NCI-H146 (cell line): ENCODE measurements at places on chromosomes 16 and 17.
A peak's percentile ranks its signal among the peaks of the same experiment; 100 is the strongest.

GRCh38 chr16:89828199-89828869 is at the start of gene SPIRE2:
SPIRE2 (plus strand) TSS chr16:89828475; CDS start chr16:89828551, 76 bp downstream.
- DNase-seq, result peak; percentile 64

GRCh38 chr17:20206068-20206467 is 196.9 kb downstream of the SPECC1 start:
- no peak for DNase-seq

GRCh38 chr17:80959330-80960036 is 32.2 kb upstream of the CHMP6 start:
- no peak for DNase-seq

GRCh38 chr16:81445143-81445961 is 744 bp downstream of the CMIP start:
- peak; percentile 26 for DNase-seq

GRCh38 chr16:52077607-52078006 is 469.3 kb downstream of the TOX3 start:
- DNase-seq, result no peak

- no peak for DNase-seq
Measured at GRCh38 chr17:50196826-50197225, 4.6 kb downstream of the COL1A1 start.

GRCh38 chr17:64400642-64401041 is 10.0 kb upstream of the PECAM1 start:
- DNase-seq, result no peak

DNA sequence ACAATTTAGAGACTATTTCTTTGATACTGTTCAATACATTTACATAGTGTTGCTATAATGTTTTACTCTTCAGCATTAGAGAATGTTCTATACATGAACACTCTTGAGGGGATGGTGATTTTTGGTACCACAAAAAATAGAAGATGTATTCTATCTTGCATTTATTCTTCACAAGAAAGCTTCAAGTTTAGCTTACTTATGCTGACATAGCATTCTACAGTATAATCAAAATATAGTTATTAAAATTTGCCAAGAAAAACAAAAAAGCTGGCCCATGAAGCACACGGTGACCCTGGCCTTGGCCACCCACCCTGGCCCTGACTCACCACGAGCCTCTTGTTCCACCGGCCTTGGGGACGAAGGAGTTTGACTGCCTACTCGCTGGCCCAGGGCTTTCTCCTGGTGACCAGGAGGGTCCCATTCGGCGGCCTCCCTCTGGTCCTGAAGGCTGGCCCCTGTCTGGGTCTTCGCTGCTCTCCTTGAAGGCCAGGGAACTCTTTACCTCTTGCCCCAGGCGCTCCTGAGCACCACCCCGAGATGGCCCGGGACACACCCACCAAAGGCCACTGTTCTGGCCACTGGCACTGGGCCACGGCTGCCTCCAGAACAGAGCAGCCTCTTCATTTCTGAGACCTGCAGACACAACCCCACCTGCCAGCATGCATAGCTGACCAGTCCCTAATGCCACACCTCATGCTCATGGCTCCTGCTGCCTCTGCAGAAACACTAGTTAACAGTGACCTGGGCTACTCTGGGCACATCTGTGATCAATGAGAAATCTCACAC is 22.5 kb upstream of the ICAM2 start:
- no peak for DNase-seq

DNA sequence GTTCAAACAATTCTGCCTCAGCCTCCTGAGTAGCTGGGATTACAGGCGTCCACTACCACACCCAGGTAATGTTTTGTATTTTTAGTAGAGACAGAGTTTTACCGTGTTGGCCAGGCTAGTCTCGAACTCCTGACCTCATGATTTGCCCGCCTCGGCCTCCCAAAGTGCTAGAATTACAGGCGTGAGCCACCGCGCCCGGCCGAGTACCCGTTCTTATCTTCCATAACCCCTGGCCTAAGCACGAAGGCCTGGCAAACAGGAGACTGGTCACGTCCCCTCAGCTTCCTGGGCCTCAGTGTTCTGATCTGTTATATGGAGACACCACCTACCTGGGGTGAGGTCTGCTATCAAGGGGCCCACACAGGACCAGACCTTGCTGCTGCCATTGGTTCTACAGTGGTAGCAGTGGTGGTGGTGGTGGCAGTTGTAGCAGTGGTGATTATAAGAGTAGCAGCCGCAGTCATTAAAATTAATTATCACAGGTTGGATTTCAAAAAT is 1.3 kb downstream of the SLC5A10 start:
- no peak for DNase-seq

DNA sequence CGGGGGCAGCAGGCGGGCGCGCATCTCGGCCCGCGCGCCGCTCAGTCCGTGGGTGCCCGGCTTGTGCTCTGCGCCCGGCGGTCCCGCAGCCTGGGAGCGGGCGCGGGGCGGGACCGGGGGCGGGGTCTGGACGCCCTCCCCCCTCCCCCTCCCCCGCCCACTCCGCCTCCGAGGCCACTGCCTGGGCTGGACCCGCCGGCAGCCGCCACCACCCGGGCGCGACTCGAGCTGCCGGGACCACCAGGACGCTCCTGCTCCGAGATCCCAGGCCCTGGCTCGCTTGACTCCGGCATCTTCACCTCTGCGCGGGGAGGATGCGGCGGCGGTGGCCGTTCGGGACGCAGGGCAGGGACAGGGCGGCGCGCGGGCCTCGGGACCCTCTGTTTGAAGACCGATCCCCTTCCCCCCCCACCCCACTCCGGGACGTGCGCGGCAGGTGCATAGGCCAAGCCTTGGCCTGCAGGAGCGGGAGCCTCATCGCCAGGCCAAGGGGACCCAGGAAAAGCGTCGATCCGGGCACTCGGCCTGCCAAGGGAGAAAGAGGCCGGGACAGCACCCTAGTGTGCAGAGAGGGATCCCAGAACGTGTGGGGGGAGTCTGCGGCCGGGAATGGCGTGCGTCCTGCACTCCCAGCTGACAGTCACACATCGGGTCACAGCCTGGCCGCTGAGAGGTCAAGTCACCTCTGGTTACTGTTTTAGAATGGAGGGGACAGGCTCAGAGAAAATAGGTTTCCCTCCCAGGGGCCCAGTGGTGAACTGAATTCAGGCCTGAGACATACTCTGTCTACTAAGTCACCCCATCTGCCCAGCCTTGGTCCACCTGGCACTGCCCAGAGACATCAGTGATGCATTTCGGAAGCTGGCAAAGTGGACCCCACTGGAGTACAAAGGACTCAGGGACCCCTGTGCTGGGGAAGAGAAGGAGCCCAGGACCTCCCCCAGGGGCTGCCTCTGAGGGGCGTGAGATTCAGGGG is at the start of gene HS3ST6:
Gene HS3ST6 (minus strand): TSS at position 65 of the 976 bp plus-strand sequence. CDS start 92 bp downstream, outside the sequence.
- DNase-seq, result peak; percentile 54

- DNase-seq, result no peak
Measured at GRCh38 chr17:31593806-31594205, 202.3 kb downstream of the RAB11FIP4 start.

- DNase-seq, result peak; percentile 40
Measured at GRCh38 chr16:30786115-30786935, 680 bp downstream of the ZNF629 start.

DNA sequence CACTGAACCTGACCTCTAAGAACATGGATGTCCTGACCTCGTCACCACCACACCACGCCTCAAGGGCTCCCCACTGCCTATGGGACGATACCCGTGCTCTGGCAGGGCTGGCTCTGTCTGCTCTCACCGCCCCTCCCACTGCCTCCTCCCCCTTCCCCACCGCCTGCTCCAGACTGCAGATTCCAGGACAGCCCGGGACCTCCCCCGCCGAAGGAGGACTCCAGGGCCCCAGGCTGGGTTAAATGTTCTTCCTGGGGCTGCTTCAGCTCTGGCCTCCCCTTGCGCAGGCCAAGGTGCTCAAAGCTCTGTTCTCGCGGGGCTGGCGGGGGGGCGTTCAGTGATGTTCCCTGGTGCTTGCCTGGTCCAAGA is 3.1 kb downstream of the NPW start:
- DNase-seq, result peak; percentile 55

DNA sequence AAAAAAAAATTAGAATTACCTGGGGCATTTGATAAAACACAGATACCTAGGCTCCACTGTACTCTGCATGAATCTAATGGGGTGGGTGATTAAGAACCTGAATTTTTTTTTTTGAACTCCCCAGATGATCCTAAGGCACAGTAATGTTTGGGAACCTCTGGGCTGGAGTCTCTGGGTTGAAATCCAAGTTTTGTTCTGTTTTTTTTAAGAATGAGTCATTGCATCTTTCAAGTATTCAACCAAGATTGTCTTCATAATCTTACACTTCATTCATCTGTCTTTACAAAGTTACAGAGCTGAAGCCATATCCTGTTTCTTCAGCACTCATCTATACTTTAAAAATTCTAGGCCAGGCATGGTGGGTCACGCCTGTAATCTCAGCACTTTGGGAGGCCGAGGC is 52.6 kb downstream of the PIGL start:
- DNase-seq, result no peak

GRCh38 chr17:82097184-82097918 is 685 bp downstream of the FASN start:
- DNase-seq, result peak; percentile 63

DNA sequence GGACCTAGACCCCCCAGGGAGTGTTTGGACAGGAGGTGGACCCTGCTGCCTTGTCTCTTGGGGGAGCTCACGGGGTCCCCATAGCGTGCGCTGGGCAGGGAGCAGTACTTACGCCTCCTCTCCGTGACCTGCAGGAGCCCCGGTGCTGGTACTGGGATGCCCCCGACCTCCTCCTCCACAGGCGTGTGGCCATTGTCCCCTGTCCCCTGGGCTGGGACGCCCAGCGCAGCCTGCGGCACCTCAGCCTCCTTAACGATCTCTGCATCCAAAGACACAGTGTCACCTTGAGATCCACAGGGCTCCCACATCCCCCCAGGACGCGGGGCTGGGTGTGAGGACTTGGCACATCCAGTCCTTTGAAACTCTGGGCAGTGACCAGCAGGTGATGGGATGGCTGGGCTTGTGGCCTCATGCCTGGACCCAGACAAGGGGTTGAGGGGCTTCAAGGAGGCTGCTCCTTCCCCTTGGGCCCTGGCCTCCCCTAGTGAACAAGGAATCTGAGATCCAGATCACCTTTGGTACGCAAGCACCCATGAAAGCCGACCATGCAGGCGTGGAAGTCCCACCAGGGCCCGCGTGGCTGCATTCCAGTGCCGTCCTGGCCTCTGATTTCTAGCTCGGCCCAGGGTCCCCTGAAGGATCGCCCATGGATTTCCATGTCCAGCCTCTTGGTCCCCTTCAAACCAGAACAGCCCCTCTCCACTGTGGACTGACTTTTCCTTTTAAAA is 9.9 kb downstream of the DBNDD1 start:
- no peak for DNase-seq

- no peak for DNase-seq
Measured at GRCh38 chr17:79273660-79274059, 199.0 kb downstream of the ENGASE start.

GRCh38 chr17:66414561-66415175 is 112.3 kb downstream of the PRKCA start:
- DNase-seq, result no peak

- DNase-seq, result no peak
Measured at GRCh38 chr17:3378321-3378720, 7.8 kb downstream of the OR3A2 start.

GRCh38 chr16:7335991-7336634 is 3.5 kb downstream of the RBFOX1 start:
- DNase-seq, result no peak

- no peak for DNase-seq
Measured at GRCh38 chr16:29983420-29984136, 9.9 kb downstream of the TAOK2 start.

GRCh38 chr16:3182608-3183444 is 5.2 kb upstream of the OR1F1 start:
- peak; percentile 60 for DNase-seq

DNA sequence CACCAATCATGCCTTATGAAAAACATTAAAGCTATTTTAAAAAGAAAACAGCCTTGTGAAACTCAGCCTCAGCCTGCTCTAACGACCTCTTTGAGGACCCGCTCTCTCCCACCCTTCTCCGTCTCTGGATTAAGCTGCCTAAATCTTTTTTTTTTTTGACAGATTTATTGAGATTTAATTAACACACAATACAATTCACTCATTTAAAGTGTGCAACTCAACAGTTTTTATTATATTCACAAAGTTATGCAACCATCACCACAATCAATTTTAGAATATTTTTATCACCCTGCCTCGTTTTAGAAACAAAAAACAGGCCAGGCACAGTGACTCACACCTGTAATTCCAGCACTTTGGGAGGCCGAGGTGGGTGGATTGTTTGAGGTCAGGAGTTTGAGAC is 8.4 kb downstream of the CDR2L start:
- no peak for DNase-seq

GRCh38 chr17:63224644-63225043 is 221.5 kb downstream of the CYB561 start:
- no peak for DNase-seq

DNA sequence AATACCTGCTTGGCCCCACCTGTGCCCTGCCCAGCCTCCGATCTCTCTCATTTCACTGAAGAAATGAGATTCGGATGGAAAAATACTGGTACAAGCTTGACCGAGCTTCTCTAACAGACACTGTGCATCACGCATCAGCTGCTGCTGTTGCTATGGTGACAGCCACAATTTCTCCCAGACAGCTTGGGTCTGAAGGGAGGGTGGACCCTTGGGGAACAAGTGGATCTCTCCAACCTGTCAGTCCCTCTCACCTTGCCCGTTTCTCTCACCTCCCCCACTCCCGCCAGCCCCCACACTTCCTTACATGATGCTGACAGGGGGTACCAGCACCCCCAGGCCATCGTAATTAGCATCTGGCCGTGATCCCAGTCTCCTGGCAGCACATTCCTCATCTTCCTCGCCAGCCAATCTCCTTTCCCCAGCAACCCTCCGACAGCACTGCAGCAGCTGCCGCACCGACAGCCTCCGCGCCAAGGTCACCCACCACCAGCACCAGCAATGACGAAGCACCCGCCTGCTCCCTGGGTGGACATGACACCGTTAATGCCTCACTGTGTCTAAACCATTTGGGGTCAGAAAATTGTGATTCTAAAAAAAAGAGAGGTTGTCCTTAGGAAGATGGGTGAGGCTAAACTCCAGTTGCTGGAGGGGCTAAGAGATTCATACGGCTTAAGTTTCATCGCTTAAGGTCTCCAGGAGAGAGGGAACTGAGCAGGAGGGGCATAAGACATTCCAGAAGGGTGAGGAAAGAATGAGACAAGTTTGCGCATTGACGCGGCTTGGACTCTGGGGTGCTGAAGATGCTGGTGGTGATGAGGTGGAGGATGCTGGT is 58.6 kb upstream of the TNRC6A start:
- peak; percentile 65 for DNase-seq

- no peak for DNase-seq
Measured at GRCh38 chr16:86403541-86404163, 106.7 kb upstream of the FOXF1 start.

DNA sequence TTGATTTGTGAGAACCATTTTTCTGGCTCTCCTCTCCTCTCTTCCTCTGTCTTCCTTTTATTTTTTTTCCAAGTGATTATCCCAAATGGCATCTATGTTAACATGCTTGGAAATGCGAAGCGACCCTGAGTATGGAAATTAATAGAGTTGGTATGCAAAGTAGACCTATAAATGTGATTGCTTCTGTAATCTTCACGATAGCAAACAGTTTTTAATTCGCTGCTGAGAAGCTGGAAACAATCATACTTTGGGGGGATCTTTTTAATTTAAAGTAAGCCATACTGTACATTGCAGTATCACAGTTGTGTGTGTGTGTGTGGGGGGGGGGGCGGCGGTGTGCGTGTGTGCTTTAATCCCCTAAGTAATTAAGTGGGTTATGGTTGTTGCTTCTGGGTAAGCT is 233.3 kb downstream of the CDH13 start:
- no peak for DNase-seq
